ENCODE measurements at places on chromosomes 4 and X. TPM values are rescaled to one million over a fixed set of nuclear protein-coding genes. Genes with fewer than 3 reads are reported as not detected.
A peak's percentile ranks its signal among the peaks of the same experiment; 100 is the strongest.

The KLB gene
- total RNA-seq: 20.3 TPM

DNA sequence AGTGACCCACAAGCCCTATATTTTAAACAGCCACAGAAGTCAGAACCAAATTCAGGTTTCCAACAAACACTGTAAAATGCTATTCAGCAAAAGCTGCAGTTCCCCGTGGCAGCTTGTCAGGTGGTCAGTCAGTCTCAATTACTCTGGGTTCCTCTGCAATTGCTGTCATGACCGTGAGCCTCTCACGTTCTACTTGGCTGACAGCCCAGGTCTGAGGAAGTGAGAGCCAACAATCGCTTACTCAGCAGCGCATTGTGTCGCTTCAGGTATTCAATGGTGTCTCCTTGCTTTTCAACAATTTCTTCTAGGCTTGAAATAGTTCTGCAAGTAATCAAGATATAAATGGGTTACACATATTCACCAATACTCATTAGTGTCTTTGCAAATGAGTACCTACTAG is 25.8 kb downstream of the TRIM75 start:
- peak; percentile 34 for DNase-seq

GRCh38 chrX:99137488-99137887 is 1272.6 kb downstream of the PCDH19 start:
- no peak for DNase-seq

DNA sequence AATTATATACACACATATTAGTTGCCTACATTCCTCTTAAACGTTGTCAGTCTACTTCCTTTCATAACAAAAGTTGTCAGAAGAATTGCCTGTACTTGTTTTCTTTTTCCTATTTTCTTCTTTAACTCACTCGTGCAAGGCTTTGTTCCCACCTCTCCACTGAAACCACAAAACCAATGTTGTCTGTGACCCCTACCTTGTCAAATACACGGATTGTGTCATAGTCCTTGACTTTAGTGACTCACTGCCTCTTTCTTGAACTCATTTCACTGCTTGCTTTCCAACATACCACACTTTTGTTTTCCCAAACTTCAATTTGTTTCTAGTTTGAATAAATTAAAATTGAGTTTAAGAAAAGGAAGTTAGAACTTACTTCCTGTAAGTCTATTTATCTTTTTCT is 283.9 kb upstream of the AGA start:
- no peak for DNase-seq

- no peak for DNase-seq
Observed at GRCh38 chrX:44708470-44708869, 135.4 kb upstream of the DUSP21 start.

The SLC4A4 gene
- total RNA-seq: 14.2 TPM

The PRIMPOL gene
- 14.5 TPM for total RNA-seq

- DNase-seq: peak; percentile 86
Observed at GRCh38 chrX:48911412-48912182, at the start of gene SLC35A2. Gene SLC35A2, minus strand, starts transcription at chrX:48911646. Its CDS starts 10 bp downstream, at chrX:48911636.
